Hepatocyte (in vitro differentiated cells): ENCODE measurements at places on chromosomes 5 and 9.

DNA sequence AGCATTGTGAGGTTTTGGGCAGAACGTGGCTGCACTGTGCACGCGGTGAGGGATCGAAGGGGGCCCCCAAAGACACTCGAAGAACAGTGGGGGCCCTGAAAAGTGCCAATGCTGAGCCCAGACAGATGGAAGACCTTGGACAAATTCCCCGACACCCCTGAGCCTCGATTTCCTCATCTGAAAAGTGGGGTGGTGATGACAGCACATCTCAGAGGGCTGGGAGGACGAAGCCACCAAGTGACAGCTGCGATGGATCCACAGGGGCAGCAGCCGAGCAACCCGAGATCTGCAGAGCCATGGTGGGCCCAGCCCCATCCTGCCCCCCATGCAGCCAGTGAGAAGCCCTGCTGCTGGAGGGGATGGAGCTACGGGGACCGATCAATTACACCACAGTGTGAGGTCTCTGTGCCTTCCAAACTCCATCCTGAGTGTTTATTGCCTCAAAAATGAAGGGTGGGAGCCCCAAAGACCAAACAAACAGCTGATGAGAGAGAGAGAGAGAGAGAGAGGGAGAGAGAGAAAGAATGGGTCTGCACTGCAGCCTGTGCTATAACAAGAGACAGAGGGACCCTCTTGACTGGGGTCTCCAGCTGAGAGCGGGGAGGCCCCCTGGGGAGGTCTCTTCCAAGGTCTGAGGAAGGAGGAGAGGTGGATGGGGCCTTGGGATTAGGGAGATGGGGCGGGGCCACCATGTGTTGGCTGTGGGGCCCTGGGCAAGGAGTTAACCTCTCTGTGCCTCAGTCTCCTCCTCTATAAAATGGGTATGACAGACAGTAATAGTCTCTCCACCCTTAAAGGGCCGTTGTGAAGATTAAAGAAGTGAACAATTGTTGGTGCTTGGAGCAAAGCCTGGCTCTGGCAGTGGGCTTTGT is 134.4 kb upstream of the IER5L start:
- no peak for DNase-seq

GRCh38 chr5:159286420-159287035 is 23.4 kb downstream of the UBLCP1 start:
- peak; percentile 44 for DNase-seq

DNA sequence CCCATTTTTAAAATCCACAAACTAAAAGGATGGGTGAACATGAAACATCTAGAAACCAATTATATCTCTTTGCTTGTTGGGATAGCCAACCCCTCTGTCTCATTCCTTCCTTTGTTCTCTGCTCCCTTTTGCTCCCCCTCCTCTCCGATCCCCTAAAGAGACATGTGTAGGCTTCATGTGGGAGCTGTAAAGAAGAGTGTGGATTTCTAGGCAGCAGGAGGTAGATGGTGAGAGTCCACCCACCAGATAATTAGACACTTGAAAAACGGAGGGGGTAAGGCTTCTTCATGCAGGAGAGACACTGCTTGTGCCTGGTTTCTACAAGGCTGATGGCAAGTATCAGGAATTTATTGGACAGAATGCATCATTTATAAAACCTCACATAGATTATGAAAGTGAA is 27.3 kb upstream of the CFAP157 start:
- DNase-seq = no peak

DNA sequence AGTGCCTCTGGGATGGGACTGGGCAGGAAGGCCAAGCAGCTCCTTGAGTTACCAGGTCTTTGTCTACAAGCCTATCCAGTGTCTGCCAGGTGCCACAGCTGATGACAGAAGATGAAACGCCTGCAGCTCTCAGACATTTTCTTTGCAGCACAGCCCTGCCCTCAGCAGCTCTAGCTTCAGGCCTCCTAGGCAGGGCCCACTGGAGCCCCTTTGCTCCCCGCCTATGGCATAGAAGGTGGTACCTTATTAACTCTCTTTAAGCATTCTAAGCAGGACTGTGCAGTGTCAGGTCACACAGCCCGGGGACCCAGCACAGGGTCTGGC is 1.3 kb upstream of the SKP1 start:
- no peak for DNase-seq

DNA sequence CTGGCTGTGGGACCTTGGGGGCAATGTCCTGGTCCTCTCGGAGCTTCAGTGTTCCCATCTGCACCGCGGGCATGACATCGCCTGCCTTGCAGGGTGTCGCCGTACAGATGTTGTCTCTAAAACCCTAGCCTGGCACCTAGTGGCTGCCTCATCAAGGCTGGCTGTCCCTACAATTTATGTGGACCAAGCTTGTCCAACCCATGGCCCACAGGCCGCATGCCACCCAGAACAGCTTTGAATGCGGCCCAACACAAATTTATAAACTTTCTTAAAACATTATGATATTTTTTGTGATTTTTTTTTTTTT is 18.3 kb upstream of the ASS1 start:
- no peak for DNase-seq

DNA sequence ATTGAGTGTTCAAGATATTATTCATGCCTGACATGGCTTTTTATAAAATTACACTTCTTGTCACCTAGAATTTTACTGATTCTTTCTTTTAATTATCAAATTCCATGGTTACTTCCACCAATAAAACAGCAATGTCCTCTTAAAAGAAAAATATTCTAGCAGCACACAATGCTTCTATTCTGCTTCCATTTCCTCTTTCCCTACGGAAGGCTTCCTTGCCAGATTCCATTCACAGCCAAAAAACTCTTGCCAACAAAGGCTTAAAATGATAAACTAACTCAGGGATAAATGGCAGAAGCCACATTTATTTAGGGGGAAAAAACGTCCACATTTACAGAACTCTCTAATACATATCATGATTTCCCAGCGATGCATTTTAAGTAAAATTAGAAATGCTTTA is 111.6 kb downstream of the CTNND2 start:
- no peak for DNase-seq

GRCh38 chr9:8838136-8838535 is 1038.6 kb upstream of the DMAC1 start:
- no peak for DNase-seq

DNA sequence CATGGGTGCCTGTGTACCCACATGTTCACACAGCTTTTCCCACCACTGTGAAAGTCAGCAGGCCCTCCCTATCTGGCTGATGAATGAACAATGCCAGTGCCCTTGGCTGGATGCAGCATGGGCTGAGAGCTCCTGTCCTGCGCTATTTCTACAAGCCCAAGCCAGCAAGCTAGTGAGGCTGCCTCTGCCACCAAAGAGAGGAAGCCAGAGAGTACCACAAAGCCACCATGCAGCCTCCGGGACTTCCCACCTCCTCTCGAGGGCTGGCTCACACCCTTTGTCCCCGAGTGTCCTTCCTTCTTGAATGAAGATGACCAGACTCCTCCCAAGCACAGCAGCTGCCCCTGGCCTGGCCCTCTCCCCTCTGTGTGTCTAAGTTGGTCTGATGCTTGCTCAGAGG is 76.5 kb downstream of the SH3PXD2B start:
- no peak for DNase-seq

DNA sequence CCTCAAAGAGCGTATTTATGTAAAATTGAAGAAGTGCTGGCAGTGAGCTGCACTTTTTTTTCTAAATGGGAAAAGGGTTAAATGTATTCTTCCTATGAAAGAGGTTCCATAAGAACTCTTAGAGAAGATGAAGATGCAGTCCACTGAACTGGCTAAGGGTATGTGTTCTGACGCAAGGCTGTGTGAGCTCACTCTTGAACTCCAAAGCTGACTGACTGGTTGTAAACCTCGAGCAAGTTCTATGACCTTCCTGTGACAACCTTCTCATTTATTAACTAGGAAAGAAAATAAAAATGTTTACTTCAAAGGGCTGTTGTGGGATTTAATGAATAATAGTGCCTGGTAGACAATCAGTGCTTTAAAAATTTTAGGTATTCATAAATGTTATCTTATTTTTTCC is 46.7 kb downstream of the POC5 start:
- peak; percentile 36 for DNase-seq

GRCh38 chr5:1942158-1942557 is 59.4 kb upstream of the IRX4 start:
- DNase-seq = no peak

- DNase-seq = no peak
Measured at GRCh38 chr5:99058466-99058865, 129.7 kb upstream of the CHD1 start.

DNA sequence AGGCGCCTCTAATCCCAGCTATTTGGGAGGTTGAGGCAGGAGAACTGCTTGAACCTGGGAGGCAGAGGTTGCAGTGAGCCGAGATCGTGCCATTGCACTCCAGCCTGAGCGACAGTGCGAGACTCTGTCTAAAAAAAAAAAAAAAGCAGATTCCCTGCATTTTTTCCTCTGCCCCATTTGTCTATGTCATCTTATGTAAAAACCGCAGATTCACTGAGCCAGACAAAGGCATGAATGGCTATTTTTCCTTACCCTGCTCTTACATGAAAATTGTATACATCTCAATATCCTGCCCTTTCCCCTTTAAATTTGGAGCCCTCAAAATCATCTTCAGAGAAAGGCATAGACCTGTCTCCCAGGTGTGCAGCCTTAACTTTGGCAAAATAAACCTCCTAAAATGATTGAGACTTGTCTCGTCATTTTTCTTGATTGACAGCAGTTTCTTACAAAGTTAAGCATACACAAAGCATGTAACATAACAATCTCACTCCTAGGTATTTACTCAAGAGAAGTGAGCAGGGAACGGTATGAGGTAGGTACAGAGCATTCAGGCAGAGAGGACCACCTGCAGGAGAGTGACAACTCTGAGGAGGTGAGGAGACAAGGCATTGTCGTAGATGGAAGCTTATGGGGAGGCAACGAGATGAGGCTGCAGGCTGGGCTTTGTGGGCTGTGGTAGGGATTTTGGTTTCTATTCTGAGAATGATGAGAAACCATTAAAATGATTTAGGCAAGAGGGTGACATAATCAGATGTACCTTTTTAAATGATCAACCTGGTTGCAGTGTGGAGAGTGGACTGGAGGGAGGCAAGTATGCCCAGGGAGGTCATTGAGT is 65.7 kb upstream of the IL6ST start:
- no peak for DNase-seq

GRCh38 chr5:92644266-92644886 is 936.6 kb downstream of the NR2F1-AS1 start:
- peak; percentile 17 for DNase-seq

DNA sequence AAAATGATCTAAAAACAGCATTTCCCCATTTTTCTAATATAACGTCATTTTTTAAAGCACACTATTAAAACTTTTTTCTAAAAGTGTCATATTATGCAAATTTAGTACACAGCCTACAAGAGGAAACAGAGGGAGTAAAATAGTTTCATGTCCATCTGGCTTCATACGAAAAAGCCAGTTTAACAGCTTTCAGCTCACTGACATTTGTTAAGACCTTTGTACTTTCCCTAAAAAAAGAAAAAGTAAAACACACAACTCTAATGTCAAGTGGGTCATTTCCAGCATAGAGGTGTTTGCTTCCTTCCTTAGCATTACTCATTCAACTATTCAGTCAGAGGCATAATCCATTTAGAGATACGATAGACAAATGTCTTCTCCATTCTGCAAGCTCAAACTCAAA is 49.4 kb downstream of the ABHD17B start:
- no peak for DNase-seq

DNA sequence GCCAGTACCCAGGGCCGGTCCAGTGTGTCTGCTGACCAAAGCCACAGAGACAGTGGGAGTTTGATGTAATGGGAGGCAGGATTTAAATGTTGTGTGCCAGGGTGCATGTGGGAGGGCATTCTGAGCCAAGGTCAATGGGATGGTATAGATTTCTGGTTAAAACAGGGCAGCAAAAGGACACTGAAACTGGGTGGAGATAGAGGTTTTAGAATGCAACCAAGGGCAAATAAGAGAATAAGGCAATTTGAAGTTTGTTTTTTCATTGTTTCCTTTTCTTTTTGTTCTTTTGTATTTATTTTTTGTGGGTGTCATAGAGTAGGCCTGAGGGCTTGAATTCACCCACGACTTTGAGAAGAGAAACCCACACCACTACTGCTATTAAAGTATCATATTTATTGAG is 65.5 kb upstream of the CLINT1 start:
- DNase-seq = no peak

DNA sequence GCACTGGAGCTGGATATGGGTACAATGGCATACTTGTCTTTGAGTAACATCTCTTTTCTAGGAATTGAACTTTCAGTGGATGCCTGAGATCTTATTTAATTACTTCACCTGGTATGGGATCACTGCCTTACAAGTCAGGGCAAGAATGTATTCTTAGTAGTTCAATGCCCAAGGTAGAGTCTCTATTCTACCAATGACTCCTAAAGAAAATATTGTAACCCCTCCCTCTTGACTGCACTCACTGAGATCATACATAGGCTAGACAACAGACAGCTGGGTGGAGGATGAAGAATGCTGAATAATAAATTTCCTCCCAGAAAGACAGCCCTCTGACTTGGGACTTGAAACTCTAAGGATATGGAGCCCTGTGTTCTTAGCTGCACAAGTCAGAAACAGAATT is 1216.3 kb upstream of the ACO1 start:
- DNase-seq = no peak

GRCh38 chr5:159908591-159908940 is 7.7 kb upstream of the ADRA1B start:
- DNase-seq = no peak

DNA sequence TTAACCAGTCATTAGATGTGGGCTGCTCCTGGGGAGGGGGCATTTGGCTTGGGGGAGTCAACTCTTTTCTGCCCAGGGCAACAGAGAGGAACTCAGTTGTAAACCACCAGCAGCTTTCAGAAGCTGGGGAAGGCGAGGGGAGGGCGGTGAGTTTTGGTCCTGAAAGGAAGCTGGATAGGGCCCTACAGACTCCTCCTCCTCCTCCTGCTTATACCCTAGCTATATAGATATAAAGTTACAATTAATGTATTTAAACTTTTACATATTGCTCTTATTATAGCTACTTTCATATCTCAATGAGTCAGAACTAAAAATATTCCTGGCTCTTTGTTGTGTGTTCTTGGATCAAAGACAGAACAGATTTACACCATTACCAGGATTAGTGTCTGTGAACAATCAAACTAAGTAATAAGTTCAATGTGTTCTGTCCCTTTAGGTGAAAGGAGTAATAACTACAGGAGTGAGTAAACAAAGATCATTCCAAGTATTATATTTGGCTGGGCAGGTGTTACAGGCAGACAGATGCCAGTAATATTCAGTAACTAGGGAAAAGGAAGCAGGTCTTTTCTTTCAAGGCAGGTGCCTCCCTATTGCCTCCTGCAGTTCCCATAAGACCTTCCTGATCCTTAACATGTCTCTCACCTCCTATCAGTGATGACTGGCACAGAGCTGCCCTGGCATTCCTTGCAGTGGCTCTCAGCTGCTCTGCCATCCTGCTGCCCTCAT is 20.5 kb upstream of the VPS13A start:
- DNase-seq = no peak

GRCh38 chr9:112120030-112120341 is 55.1 kb downstream of the SUSD1 start:
- DNase-seq = no peak
